ENCODE measurements at places on chromosomes 2 and 18.
A peak's percentile ranks its signal among the peaks of the same experiment; 100 is the strongest.

DNA sequence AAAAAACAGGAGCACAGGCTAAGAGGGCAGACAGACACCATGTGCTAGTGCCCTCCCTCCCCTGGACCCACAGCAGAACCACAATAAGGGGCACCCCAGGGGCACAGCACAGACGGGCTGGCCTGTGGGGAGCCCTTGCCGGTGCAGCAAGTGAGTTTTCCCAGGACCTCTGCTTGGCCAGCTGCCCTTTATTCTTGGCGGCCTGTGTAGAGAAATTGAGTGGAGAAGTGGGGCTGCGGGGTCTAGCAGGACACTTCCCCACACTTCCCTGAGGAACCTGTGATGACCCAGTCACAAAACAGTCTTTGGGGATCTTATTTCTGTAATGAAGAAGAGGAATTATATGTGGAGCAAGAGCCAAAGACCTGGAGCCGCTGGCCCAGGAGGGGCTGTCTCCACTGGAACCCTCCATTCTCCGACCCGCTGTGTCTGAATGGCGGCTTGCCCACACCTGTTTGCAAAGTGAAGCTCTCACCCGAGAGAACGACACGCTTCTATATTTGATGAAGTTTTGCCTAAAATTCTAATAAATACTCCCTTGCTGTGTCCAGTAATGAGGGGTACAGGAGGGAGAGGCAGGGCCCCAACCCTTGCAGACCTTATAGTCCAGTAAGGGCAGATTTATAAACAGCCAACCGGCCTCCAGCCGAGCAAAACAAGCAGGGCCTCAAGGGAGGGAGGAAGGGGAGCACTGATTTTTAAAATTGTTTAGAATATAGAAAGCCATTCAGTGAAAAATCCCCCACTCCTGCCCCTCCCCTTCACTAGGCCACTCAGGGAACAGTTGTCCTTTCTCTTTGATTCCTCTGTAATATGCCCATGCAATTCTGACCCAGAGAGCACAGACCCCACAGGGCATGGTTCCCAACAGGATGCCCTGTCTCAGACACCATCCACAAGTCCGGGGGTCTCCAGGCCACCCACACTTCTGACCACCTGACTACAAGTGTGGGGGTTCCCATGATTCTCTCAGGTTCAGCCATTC is 44.7 kb upstream of the SNED1 start:
- no peak for DNase-seq

DNA sequence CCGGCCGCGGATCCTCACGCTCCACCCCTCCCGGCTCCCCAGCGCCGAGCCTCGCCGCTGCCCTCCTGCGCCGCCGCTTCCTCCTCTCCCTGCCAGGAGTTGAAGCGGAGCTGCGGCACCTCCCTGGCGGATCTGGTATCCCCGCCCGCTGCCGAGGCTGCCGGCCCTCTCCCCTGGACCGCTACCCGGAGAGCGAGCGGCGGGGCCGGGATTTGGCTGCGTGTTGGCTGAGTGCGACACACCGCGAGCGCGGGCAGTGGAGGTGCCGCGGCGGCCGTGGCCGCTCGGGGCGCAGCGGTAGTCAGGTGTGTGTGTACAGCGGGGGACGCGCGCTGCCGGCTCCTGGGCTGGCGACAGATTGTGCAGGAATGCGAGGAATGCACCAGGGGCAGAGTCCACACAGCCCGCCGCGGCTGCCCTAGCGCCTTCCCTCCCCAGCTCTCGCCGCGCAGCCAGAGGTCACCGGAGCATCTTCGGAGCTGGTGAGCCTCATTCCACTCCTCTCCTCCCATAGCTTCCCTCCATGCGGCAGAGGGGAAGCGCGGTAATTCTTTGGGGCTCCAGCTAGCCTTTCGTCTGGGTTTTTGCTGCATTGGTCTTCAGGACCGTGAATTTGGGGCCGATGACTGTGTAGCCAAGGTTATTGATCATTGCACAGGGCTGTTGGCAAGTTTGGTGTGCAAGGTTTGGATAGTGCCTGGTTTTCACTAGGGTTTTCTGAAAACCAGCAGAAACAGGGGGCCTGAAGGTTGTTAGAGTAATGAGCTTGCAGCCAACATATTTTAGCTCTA is 1.3 kb downstream of the PKP4 start:
- peak; percentile 84 for DNase-seq

GRCh38 chr2:112150447-112150846 is 12.3 kb downstream of the FBLN7 start:
- DNase-seq: no peak

DNA sequence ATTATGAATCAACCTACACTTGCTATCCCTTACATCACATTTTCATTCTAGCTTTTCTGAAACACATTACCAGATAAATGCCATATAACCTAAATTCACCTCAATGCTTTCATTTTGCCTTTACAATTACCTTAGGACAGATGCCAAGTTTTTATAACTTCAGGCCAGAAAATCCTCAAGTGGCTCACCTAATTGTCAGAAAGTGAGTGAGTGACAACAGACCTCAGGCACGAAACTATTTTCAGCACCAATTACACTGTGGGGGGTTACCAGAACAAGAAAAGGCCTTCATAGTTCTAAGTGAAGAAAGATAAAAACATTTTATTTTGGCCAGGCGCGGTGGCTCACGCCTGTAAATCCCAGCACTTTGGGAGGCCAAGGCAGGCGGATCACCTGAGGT is 52.3 kb upstream of the ST8SIA5 start:
- no peak for DNase-seq

- no peak for DNase-seq
Measured at GRCh38 chr18:44557616-44558151, 123.0 kb upstream of the SETBP1 start.

DNA sequence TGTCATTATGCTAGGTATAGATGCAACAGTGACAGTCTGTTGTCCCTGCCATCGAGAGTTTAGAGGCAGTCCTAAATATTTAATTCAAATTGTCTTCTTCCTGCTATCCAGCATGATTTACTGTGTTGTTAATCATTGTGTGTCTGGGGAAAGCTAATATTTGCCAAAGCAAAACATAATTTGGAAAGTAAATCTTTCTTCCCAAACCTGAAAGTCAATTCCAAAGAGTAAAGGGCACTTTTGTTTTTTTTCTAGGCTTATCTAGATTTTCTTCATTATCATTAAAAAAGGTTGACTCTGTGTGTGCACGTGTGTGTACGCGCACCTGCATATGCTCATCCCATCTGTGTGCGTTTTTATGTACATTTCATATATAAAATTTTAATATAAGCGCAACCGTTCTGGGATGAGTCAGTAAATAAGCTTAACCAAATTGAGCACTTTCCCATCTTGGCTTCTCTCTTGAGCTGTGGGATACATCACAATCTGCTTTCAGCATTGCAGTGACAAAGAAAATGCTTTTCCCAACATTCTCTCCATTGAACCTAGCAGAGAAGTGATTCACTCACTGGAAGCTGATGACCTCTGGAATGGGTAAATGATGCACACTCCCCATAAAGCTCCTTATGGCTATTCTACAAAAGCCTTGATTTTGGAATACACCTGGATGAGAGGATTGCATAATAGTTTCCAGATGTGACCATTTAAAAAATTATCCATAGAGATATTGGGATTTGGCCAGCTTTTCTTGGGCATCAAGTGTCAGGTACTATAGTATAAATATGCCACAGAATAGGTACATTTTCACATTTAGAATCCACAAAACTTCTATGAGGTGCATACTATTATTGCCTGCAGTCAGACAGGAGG is 488.4 kb downstream of the ADCYAP1 start:
- no peak for DNase-seq

DNA sequence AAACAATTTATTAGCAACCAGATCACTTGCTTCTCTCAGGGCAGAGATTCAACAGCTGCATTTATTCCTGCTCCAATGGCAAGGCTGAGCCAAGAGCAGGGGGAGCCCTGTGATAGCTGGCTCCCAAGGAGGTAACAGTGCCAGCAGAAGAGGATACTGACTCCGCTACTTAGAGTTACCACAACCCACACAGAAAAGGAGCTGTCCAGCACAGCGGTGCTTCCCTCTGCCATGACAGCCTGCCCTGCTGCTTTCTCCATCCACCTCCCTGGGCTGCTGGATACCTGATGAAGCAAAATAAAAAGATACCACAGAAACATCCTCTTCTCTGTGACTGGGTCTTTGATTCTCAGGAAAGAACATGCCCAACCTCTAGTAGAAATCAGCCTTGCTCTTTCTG is 467.2 kb downstream of the LRRTM4 start:
- peak; percentile 27 for DNase-seq

DNA sequence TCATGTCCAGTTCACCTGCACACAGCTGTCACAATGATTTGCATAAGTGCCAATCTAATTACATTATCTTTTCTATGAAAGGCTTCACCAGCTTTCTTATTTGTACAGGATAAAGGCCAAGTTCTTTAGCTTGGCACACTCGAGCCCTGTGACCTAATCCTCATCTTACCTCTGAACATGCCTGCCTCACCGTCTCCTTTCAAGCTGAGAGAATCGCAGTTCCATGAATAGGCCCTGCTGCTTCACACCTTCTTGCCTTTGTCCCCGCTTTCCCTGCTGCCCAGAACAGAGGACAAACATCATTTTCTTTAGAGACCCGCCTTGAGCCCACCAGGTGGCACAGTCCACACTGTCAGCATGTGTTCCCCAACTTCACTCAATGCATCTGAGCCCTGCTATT is 1094.7 kb downstream of the BCL11A start:
- no peak for DNase-seq

DNA sequence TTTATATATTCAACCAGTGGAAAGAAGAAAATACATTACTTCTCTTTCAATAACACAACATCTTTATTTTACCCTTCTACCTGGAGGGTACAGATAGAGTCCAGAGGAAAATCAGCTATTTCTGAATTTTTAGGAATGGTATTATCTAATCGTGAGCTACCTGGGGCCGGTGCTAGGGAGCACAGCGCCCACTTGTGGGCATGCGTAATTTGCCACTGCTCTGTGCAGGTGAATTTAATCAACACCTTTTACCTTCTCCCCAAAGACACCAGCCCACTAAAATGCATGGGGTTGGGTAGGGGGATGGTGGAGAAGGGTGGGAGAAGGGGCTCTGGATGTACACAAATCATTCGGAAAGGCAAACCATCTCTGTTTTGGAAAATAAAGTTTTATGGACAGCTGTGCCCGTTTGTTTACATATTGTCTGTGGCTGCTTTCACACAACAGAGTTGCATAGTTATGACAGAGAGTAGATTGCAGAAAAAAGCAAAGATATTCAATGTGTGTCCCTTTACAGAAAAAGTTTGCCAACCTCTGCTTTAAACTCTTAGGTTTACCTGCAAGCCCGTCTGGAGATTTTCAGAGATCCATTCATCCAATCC is 51.5 kb upstream of the DCC start:
- peak; percentile 8 for DNase-seq

DNA sequence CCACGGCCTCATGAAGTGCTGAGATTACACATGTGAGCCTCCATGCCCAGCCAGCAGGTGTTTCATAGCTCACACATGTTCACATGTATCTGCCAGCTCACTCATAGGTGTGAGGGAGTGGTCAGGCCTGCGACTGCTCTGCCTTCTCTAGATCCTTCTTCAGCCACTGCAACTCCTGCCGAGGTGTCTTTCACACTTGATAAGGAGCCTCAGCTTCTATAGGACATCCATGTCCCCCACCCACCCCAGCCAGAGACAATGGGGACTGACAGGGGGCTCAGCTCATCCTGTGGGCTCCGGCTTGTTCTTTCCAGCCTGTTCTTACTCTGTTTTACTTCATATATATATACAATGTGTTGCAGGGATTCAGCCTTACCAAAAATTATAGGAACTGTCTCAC is 286.5 kb upstream of the MGAT5 start:
- DNase-seq: no peak

- DNase-seq: no peak
Measured at GRCh38 chr2:175205523-175205922, 24.0 kb upstream of the ATP5MC3 start.

DNA sequence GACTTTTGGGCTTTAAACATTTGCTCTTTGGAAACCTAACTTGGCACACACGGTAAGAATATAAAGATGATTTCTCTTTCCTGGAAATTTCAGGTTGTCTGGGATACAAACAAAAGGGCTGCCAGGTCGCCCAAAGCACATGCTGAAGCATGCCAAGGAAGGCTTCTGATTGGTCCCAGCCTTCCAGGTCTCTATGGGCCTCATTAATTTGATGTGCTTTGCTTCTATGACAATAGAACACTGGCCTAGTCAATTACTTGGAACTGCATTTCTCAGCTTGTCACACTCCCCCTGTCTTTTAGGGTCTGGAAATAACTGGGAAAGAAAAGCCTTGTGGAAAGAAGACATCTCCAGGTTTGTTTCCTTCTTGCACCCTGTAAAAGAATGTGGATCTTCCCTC is 228.9 kb downstream of the ADCYAP1 start:
- no peak for DNase-seq

GRCh38 chr2:200649724-200650123 is 63.9 kb downstream of the AOX1 start:
- no peak for DNase-seq

- peak; percentile 76 for DNase-seq
Measured at GRCh38 chr2:96267159-96267971, 1.3 kb downstream of the CIAO1 start.

DNA sequence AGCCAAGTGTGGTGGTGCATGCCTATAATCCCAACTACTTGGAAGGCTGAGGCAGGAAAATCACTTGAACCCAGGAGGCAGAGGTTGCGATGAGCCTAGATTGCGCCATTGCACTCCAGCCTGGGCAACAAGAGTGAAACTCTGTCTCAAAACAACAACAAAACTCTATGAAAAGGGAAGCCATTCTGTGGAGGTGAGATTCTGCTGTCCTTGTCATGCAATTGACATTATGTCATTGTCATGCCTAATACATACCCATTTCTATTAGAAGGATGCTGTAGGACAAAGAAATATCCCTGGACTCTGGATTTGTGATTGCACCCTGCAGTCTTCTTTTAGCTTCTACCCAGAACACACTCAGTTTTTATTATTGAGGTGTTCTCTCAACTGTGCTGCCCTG is 8.6 kb downstream of the RASGRP3 start:
- DNase-seq: no peak

- no peak for DNase-seq
Measured at GRCh38 chr2:65161551-65162100, 31.7 kb upstream of the RAB1A start.

DNA sequence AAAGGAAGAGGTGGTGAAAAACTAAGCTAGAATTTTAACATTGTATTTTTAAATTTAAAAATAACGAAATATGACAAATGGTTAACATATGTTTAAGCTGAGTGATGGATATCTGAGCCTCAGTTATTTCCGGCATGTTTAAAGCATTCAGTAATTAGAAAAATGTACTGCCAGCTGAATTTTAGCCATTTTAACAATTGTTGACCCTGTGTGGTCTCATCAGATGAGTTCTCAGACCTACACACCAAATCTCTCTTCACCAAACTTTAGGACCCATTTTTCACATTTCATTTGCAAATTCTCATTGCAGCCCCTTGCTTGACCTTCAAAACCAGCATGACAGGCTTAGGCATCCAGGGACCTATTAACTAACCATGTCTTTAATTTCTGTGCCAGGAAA is 91.5 kb upstream of the RGPD4 start:
- no peak for DNase-seq

DNA sequence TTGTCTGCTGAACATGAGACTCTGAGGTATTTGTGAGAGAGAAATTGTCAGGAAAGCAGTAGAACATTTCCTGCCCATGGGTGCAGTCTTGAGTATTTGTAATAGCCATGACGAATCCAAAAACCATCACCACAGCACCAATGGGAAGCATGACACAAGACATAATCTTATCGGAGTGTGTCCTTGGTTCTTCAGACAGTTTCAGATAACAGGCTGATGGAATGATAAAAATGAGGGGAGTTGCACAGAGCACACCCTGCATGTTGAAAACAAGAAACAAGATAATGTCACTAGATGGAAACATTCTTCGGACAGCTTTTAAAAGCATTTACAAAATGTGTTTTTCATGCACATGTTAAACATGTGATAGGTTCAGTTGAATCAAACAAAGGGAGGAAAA is 56.9 kb downstream of the SLC38A11 start:
- no peak for DNase-seq

GRCh38 chr2:135230150-135230549 is 178.1 kb downstream of the RAB3GAP1 start:
- no peak for DNase-seq

Measured in RKO (cell line).